ENCODE measurements at places on chromosomes 16 and 17. TPM values are rescaled to one million over a fixed set of nuclear protein-coding genes. Genes with fewer than 3 reads are reported as not detected.

GRCh38 chr17:10598621-10599020, 49.2 kb upstream of the MYH2 start:
- no peak for DNase-seq

GRCh38 chr17:54899201-54899600, 1.5 kb upstream of the TOM1L1 start:
- DNase-seq, result no peak

GRCh38 chr16:20310421-20311395, 16.6 kb downstream of the GP2 start:
- DNase-seq, result no peak

The KREMEN2 gene
- polyA plus RNA-seq, result 1.4 TPM

The CETP gene
- polyA plus RNA-seq, result 10.2 TPM
